ENCODE measurements at places on chromosomes 7 and 10. TPM values are rescaled to one million over a fixed set of nuclear protein-coding genes. Genes with fewer than 3 reads are reported as not detected.

SPDYE2B gene
- total RNA-seq, result not detected

MACROH2A2 gene
- 25.6 TPM for total RNA-seq

ZNF503 gene
- 17.6 TPM for total RNA-seq

GNGT1 gene
- total RNA-seq, result not detected

BLNK gene
- total RNA-seq, result 0.87 TPM

TAS2R3 gene
- total RNA-seq, result not detected

UBN2 gene
- total RNA-seq, result 1.7 TPM

FAM170B gene
- not detected for total RNA-seq

GPR146 gene
- not detected for total RNA-seq

CALML3 gene
- total RNA-seq, result 58.4 TPM

HOXA13 gene
- not detected for total RNA-seq

All from hair follicular keratinocyte (primary cell).